ENCODE measurements at places on chromosomes 3 and 15.

DNA sequence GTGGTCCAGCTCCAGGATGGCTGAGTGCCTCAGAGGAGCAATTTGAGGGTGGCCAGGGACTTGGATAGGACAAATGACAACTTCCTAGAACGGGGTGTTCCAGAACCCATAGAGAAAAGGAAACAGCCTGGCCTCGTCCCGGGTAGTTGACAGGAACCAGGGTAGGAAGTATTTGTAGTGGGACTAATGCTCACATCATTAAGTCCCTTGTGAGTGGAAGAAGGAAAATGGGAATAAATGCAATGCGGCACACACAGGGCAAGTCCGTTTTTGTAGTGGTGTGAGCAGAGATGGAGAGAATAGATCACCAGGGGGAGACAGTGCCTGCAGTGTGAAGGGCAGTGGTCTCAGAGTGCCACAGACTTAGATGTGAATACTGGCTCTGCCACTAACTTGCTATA lies 19.6 kb downstream of the TIMP4 start:
- DNase-seq = no peak

DNA sequence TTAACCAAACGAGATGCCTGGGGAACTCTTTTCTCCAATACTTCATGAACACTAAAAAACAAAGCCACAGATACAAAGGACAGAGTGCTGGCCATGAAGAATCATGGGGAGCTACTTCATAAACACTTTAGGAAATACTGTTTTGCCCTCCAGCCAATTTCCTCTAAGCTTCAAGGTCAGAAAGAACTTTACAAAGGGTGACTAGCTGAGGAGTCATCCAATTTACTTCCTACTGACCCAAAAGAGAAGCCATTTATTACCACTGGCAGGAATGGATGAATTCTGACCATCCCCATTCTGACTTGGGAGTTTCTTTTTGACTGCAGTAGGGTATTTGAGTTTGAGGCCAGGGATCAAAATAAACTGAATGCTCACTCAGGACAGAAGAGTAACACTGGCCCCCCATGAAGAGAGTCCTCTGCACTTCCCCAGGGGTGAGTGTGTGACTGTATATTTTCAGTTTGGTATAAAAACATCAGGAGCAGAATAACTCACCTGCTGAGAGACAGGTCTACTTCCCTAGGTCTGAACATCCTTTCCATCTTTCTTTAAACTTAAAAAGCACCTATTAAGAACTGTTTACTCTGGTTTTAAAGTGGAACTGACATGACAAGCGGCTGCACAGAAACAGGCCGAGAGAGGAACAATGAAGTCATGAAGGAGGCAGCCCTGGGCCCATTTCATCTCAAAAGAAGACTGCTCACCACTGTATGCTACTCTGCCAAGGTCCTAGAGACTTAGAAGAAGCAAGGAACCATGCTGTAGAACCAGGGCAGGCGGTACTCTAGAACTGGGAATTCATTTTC lies 203.6 kb downstream of the TNIK start:
- DNase-seq = no peak

- DNase-seq = no peak
Observed at GRCh38 chr15:85494048-85494777, 113.8 kb downstream of the AKAP13 start.

GRCh38 chr3:73801444-73801843 lies 176.7 kb upstream of the PDZRN3 start:
- DNase-seq = no peak

Data from activated T-helper 9 cell treated with anti-CD3 and anti-CD28 coated beads, Interleukin-2, amount 50 U/mL, for 16 hours (primary cell).